DMS153 (cell line): ENCODE measurements at places on chromosomes 5 and 9.

DNA sequence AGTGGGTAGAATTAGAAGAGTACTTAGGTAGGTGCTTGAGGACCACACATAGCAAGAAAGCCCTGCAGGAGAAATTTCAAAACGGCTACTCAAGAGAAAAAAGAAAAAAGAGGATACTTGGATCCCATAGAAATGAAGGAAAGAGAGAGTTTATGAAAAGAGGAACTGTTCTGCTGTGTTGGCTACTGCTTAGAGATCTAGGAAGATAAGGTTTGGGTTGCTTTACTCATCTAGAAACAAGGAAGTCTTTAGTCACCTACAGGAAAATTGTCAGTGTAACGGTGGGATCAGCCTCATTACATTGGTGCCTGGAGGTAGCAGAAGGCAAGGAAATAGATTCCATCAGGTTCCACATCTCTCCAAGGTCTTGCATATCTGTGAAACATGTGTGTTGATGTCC lies 14.8 kb upstream of the C5orf46 start:
- no peak for DNase-seq

- no peak for DNase-seq
Measured at GRCh38 chr5:157342822-157343402, 77.0 kb downstream of the CYFIP2 start.

- DNase-seq, result no peak
Measured at GRCh38 chr5:150434464-150434863, 15.1 kb downstream of the RPS14 start.

DNA sequence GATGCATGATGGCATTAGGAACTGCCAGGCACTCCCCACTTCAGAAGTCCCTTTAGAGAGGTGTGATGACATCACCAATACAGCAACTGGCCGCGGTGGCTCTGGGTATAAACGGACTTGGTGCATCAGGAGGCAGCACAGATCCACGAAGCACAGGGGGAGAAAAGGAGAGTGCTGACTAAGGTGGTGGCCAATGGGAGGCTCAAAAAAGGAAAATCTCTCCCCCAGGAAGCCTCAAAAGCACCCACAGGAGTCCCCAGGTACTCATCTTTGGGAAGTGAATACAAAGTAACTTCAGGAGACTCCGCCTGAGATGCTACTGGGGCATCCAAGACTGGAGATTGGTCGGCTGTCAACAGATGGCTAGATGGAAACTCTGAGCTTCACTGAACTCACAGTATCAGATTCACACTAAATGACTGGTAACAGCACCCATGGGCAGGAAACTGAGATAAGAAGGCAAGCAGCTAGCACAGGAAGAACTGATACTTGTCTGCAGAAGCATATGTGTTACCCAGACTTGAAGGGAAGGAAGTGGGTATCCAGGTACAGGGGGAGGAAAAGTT lies 7.6 kb downstream of the TTC39B start:
- DNase-seq, result no peak

- no peak for DNase-seq
Measured at GRCh38 chr9:128337936-128338335, 2.4 kb upstream of the SLC27A4 start.

GRCh38 chr5:167812871-167813270 lies 478.6 kb upstream of the WWC1 start:
- no peak for DNase-seq

- no peak for DNase-seq
Measured at GRCh38 chr5:124001036-124001615, 489.1 kb downstream of the CSNK1G3 start.

DNA sequence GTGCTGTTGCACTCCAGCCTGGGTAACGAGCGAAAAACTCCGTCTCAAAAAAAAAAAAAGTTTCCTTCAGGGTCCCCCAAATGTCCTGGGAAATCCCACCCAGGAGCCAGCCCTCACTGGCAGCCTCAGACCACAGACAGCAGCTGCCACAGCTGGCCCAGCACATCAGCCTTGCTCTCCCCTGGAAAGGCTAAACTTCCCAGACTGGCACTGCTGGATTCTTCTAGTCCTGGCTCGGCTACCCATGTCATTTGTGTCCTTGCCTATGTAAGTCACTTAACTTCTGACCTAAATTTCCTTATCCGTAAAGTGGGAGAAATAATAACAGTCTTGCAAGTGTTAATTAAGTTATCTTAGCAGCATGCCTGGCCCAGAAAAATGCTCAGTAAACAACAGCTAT lies 8.6 kb upstream of the PRRC2B start:
- no peak for DNase-seq

DNA sequence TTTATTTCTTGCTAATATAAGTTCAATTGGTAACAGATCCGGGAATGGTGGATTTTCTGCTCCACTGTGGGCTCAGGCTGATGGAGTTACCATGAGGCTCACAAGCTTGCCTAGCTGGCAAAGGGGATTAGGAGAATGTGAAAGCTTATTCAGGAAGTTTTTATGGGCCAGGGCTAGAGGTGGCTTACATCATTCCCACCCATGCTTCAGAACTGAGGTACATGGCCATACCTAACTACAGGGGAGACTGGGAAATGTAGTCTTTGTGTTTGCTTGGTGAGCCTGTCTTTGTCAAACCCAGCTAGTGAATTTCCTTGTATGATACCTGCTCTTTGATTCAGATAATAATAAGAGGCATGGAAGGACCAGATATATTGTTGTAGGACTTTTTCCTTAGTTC lies 105.9 kb upstream of the DHFR start:
- no peak for DNase-seq

- DNase-seq, result no peak
Measured at GRCh38 chr5:157657516-157657915, 5.3 kb upstream of the SOX30 start.

GRCh38 chr5:34857161-34857560 lies 18.2 kb downstream of the TTC23L start:
- DNase-seq, result no peak

DNA sequence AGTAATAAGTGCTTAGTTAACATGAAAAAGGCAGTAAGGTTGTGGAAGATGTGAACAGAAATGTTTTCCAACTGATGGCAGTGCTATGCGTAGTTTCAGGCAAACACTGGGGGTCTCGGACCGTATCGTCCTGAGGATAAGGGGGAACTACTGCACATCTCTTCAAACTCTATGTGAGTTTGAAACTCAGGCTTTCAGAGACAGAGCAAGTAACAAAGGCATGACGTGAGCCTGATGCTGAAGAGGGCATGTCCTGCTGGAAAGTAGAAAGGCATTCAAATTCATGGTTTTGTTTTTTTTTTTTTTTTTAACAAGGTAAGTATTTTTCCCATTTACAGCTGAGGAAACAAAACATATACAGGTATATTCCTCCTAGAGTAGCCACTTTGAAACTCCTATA lies 59.9 kb downstream of the TRIM36 start:
- no peak for DNase-seq

- DNase-seq, result no peak
Measured at GRCh38 chr5:135428586-135428985, 18.6 kb downstream of the DCANP1 start.

DNA sequence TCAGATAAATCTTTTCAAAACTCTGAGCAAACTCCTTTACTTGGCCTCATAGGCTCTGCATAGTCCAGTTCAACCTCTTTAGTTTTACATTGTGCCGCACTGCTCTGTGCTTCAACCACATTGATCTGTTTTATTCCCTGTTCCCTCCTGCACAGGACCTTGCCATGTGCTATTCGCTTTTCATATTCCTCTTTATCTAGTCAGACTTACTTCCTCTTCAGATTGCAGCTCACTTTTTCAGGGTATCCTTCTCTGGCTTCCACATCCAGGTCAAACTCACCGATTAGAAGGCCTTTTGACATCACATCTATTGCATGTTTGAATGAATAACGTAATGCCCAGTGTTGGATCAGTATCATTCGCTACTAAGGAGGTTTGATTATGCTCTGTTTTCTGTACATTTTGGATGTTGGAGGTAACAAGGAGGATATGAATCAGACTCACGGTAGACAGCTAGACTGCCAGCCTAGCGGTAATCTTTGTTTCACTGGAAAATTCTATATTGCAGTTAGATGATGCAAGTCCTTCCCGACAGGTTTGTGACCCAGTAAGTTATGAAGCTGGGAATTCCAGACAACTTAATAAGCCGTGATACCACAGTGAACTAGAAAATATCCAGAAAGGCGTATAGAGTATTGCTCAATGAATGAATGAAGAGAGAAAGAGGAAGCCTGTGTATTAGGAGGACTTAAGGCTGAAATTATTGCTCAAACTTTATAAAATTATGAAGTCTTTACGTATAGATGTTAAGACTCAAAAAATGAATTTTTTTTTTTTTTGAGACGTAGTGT lies 65.7 kb downstream of the IQGAP2 start:
- DNase-seq, result no peak

DNA sequence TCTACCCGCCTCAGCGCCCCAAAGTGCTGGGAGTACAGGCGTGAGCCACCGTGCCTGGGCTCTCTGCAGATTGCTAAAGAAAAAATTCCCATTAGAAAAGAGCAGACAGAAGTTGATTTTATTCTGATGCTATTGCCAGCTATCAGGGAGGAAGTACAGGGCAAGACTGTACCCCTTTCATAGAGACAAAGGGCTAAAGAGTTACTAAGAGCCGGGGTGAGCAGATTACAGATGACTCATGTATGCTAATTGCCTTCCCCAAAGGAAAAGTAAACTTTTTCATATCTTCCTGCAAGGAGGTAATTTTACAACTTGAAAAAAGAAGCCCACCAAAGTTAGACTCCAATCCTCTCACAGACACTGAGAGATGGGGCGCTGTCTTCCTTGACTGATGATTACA lies 42.3 kb upstream of the MCTP1 start:
- DNase-seq, result no peak

DNA sequence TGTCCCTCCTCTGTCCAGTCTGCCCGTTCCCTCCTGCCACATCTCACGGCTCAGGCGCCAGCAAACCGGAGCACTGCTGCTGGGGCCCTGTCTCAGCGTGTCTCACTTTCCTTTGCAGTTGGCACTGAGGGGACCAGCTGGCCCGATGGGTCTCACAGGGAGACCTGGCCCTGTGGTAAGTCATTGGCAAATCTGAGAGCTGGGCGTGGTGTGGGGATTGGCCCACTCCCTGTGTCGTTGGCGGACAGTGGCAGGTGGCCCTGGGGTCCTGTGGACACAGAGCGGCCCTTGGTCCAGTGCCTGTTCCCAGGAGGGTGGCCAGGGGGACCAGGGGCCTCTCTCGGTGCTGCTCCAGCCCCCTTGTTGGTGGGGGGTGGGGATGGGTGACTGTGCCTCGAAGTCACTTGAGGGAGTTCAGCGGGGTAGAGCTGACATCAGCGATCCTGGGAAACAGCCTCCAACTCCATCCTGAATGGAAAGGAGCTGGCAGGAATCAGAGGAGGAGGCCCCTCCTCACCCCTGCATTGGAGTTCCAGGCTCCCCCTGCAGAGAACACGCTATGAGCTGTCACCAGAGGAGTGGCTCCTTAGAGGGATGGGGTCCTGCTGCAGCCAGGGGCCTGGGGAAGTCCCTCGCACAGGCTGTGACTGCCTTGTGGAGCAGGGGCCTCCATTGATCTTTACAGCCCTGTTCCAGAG lies 111.0 kb downstream of the COL5A1 start:
- DNase-seq, result no peak

DNA sequence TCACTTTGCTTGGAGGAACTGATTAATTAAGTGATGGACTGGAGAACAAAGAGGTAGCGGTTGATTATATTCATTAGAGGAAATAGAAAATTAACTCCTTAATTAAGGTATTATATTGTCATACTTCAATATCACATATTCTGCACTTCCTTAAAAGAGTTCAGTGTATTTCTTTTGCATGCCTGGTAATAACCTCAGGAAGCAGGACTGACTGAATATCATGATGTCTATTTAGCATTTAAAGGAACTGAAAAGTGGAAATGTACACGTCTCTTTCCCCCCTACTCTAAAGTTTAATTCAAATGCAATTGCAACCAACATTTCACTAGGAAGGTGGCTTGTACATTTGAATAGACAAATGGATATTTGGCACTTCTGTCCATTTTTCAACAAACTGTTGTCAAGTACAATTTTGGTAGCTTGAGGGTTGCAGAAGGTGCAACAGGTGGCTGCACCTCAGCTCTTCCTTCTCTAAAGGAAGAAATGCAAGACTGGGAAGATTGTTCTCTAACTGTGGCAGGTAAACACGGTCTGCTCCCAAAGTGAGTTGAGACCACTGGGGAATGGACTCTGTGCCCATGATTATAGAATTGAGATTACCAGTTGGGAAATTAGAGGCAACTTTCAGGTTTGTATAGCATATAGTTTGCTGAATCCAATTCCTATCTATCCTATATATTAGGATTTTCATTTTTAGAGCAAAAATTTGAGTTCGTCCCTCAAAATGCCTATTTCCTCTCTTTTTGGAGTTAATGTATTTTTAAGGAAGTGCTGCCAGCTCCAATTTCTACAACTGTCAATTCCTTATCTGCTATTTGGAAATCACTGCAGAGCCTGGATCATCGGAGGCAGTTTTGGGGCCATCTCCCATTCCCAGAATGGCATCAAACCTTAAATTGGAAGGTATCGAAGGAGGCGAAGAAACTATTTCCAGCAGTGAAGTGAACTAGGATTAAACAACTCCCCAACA lies 98.9 kb upstream of the TAF11L2 start:
- DNase-seq, result no peak

DNA sequence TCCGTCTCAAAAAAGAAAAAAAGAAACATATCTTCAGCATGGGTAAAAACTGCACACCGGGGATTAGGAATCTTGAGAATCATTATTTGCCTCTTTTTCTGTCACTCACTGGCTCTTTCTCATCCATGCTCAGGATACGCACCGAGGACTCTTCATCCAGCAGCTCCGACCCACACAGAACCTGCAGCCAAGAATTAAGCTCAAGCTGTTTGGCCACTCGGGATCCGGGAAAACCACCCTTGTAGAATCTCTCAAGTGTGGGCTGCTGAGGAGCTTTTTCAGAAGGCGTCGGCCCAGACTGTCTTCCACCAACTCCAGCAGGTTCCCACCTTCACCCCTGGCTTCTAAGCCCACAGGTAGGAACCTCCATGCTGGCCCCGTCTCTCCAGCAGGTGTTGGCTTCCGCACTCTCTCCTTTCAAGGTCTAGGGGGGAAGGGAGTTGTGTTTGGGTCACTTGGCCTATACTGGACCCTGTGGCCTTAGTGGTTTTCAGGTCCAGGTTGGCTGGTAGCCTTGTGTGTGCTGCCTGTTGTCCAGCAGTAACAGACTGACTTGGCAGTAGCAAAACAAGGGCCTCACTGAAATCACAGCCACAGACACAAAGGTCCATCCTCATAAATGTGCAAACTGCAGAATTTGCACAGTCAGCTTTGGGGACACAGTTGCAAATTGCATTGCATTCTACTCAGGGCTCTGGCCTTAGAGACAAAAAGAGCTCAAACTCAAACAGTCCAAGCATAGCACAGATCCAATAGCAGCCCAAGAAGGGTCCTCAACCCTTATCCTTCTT lies 44.5 kb upstream of the CTSL start:
- no peak for DNase-seq

GRCh38 chr9:36164989-36165388 lies 4.2 kb upstream of the CCIN start:
- DNase-seq, result no peak

- DNase-seq, result peak; percentile 23
Measured at GRCh38 chr5:66717455-66718373, 121.5 kb downstream of the MAST4 start.
